CD4-positive, alpha-beta T cell treated with Interleukin-15 for 1 hour (primary cell): ENCODE measurements at places on chromosomes 13 and 19.

- DNase-seq: peak; percentile 82
Observed at GRCh38 chr19:12872941-12873890, 8.0 kb downstream of the DNASE2 start.

DNA sequence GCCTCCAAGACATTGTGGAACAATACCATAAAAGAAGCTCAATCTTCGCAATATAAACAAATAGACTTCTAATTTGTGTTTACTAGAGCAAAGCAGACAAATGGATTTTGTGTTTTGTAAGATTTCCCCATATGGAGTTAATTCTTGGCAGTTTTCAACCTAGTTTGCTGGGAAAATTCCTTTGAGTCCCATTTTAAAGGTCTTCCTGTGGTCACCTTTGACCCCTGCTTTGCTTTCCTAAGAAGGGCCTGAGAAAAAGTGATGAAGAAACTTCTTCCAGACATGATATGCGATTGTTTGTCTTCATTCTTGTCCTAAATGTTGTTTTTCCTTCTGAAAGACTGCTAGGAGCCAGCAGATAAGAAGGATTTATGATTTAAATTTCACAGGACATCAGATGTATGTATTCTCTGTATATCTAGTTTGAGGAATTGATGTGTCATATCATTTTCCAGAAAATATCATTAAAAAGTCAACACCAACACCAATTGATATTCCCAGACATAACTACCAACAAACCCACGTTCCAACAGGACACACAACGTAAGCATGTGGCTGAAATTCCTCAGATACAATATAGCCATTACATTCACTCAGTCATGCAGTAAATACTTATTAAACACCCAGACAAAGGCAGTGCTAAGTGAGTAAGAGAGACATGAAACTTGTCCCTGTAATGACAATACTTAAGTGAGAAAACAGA lies 276.4 kb downstream of the LHFPL6 start:
- no peak for DNase-seq

DNA sequence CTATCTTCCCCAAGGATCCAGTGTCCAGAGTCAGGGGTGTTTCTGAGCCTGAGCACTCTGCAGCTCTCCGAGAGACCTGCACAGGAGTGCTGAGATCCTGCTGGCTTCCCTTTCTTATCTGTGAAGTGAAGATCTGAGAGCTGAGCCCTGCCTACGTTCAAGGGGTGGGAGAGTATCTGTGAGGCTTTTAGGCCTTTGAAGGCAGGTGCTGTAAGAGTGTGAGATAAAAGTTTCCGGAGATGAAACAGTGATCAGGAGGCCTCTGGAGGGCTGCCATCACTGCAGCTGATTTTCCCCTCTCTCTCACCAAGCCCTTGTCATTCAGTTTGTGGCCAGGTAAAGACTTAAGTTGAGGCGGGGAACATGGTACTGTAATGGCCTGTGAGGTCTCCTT lies 83.1 kb downstream of the AKAP11 start:
- peak; percentile 35 for DNase-seq

DNA sequence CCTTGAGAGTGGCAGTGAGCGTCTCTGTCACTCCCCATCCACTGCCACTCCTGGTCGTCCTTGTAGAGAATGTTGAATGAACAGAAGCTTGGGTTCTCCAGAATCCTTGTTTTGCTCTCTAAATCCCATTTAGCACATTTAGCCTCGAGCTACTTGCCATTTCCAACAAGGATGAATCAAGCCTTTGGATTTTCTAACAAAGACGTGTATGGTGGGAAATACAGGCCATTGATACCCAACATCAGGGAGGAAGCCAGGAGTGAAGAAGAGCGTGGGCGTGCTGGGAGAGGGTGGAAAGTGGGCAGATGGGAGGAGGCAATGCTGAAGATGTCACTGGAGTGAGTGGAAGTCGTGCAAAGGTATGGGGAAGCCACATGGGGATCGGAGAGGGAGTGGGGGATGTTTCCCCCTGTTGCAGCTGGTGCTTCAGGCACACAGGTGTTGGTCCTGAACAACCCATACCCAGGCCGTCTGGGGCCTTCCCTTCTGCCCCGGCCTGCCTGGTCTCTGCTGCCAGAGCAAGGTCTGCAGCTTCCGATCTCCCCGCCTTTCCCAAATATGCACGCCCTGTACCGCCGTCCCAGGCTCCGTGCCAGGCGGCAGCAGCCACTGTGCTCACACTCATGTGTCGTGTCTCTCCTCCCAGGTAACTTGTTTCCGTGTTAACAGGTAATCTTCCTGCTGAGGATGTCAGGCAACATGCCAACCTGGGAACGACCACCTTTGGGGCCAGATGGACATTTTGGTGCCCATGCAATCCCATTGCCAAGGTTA lies 48.7 kb downstream of the ZIC5 start:
- no peak for DNase-seq

- DNase-seq: no peak
Observed at GRCh38 chr13:110265341-110265681, 41.6 kb downstream of the COL4A1 start.

GRCh38 chr13:99658261-99658991 lies 157.2 kb downstream of the TM9SF2 start:
- DNase-seq: peak; percentile 40

DNA sequence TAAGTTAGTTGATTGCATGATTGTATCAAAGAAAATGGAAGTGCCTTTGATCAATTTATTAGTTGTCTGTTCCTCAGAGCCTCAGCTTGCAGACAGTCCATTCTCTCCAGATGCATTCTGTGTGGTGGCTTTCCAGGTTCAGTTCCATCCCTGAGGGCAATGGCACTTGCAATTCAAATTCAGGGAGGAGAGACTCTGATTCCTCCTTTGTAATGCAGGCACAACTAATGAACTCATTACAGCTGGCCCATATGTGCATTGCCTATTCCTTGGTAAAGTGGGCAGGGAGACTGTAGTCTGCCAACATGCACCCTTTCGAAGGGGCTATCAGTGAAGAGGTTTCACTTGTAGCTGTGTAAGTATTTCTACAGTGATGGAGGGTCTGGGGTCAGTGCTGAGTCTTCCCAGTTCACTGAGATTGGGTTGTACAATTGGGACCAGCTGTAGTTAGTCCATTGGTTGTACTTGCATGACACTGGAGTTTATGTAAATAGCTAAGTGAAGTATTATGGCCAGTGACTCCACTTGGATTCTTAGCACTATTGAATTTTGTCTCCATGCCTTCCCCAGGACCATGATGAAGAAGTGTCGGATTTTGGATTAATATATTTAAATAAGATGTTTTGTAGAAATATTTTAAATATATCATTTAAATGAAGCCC lies 401.7 kb downstream of the GPC6 start:
- DNase-seq: no peak

DNA sequence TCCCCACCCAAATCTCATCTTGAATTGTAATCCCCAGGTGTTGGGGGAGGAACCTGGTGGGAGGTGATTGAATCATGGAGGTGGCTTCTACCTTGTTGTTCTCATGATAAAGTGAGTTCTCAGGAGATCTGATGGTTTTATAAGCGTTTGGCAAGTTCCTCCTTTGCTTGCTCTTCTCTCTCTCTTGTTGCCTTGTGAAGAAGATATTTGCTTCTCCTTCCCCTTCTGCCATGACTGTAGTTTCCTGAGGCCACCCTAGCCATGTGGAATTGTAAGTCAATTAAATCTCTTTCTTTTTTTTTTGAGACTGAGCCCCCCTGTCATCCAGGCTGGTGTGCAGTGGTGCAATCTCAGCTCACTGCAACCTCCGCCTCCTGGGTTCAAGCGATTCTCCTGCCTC lies 34.4 kb downstream of the VSTM1 start:
- no peak for DNase-seq

GRCh38 chr13:77952737-77953136 lies 34.1 kb upstream of the EDNRB start:
- DNase-seq: no peak

DNA sequence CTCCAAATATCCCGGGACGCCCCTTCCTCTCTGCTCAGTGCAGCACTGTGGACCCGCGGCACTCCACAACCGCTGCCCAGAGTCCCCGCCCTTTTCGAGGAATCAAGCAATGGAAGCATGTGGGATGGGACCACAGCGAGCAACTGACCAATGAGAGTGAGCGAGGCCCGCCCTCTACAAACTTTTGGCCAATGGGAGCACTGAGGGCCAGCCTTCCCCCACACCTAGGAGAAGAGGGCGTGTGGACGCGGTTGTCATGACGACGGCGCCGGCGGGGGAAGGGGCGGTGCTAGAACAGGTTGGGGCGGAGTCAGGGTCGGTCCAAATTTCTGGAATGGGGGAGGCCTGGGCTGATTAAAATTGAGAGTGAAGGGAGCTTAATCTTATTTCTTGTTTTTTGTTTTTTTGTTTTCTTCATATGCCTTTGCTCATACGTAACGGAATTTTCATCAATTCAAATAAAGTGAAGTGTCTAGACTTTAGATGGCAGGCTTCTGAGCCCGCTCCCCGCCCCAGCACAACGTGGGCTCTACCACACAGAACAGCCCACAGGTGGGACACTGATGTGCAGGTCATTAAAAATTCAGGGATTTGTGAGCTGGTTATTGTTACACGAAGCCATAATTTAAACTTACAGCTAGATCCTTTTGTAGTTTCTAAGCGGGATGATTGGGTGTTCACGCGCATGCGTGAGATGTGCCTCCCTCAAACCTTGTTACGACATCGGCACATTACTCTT lies at the start of gene DNAAF3:
Gene DNAAF3, minus strand, starts transcription at position 84 of the 739 bp plus-strand sequence. CDS start 200 bp downstream, outside the sequence.
- DNase-seq: peak; percentile 86

GRCh38 chr13:110860983-110861382 lies 53.9 kb downstream of the ANKRD10 start:
- no peak for DNase-seq

DNA sequence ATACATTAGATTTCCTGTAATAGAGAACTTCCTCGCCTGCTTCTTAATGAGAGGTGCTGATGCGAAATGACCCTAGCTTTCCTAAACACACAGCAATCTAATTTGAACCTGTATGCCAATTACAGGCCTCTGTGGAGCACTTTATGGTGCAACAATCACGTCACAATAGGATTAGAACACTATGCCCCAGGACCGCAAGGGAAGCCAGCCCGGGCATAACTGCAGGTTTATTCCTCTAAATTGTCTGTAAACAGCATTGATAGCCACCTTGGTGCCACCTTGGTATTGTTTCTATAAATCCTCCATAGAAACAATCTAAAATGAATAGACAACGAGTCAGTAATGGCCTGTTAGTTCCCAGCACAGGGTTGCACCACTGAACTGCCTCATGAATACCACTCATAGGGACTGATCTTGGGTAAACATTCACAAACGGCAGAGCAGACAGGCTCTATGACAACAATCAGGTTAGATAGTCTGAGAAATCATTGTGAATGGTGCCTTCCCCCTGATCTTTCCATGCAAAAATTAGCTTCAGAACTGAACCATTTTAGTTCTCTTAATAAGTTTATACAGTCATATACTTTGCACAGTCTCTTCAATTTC lies 182.5 kb upstream of the OBI1 start:
- DNase-seq: no peak

DNA sequence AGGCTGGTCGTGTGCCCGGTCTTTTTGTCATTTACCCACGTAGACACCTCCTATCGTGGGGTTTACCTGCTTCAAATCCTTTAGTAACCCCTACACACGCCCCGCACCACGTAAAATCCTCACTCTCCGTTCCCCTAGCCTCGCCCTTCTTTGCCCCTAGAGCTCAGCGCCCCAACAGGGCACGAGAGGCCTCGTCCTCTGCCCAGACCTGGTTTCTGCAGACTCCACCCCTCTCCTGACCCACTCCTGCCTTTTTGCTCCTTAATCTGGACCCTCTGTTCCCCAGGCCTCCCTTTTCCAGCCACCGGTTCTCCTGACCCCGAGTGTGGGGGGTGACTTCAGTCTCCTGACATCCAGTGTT lies 412 bp downstream of the ZNF528 start:
- no peak for DNase-seq

DNA sequence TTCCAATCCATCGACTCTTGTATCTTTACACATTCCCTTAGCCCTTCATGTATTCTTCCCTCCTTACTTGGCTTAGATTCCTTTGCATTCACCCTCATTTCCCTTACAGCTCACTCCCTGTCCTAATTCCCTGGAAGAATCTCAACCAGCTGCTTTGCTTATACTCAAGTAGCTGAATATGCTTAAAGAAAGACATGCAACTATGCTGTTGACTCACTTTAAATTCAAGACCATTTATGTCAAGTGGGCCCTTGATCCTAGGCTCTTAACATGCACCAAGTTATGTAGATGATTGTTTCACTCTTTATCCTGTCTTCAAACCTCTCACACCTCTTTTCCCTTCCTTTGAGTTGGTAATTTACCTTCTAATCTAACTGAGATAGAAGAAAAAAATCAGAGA lies 7.4 kb downstream of the CCDC122 start:
- DNase-seq: no peak

DNA sequence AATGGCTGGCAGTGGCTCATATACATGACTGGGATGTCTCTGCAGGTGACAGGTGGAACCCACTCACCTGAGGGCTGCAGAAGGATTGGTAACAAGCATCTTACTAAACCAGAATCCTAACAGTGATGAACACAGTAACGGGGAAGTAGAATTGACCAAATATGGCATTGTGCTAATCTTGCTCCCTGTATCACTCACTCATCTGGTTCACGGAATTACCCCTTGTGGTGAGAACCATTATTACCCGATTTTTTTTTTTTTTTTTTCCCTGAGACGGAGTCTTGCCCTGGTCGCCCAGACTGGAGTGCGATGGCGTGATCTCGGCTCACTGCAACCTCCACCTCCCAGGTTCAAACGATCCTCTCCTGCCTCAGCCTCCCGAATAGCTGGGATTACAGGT lies 69.5 kb downstream of the PTPRS start:
- no peak for DNase-seq

DNA sequence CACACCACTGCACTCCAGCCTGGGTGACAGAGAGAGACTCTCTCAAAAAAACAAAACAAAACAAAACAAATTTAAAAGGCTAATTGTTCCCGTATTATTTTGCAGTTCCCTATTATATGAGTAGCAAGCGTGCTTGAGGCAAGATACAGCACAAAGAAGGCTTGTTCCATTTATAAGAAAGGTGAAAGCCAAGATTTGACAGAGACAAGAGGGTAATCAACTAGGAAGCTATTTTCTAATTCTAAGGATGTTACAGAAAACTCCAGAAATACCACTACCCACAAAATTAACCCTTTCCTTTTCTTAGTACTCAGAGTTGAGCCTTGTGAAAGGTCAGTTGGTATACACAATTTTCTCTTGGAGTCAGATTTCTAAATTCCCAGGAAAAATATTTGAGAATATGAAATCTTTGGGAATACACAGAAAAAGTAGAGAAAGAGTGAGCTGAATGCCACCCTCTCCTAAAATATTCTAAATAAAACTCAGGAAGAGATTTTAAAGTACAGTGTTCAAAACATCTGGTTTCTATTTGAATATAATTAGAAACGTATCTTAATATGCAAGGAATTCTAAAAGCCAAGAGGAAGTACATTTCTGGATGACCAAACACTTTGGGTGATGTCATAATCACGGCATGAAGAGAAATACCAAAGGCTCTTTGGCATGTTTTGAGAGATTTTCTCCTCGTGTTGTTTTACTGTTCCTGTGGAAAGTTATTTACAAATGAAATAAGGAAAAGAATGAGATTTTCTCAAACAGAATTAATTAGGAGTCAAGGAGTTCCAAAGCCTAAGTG lies 63.0 kb upstream of the FLT1 start:
- DNase-seq: no peak

GRCh38 chr19:41928221-41928683 lies at the start of gene ERFL:
ERFL (minus strand) TSS chr19:41928449; CDS start chr19:41912919, 15,530 bp downstream.
- no peak for DNase-seq

GRCh38 chr19:8366961-8367326 lies 3.0 kb downstream of the ANGPTL4 start:
- no peak for DNase-seq

- DNase-seq: no peak
Observed at GRCh38 chr13:49454388-49455006, 10.4 kb downstream of the SETDB2 start.

- DNase-seq: no peak
Observed at GRCh38 chr13:99254830-99255229, 3.3 kb downstream of the GPR18 start.

- no peak for DNase-seq
Observed at GRCh38 chr19:48867746-48868113, 687 bp downstream of the PLEKHA4 start.
